Naive B cell (primary cell): ENCODE measurements at places on chromosomes 11 and 22.

DNA sequence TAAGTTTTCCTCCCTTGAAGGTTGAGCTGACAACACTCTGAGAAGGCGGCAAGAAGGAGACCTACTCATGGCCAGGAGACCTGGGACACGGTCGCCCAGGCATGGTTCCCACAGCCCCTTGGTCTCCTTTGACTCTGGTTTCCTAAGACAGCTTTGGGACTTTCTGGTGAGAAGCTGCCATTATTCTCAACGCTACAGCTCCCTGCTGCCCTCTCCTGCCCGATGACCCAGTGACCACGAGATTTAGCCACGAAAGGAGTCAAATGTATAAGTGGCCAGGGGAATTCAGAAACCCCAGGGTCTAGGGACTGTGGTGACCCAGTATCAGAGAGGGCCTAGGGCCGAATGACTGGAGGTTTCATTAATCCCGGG, 699 bp upstream of the SDF2L1 start:
- H3K27ac ChIP-seq, result no peak overlapping the region
- H3K36me3 ChIP-seq, result no peaks in the 10 kb centered on the region
- H3K27me3 ChIP-seq, result no peaks in the 10 kb centered on the region
- peaks cover 30% of the 10 kb centered on the region for H3K4me1 ChIP-seq
- DNase-seq, result no peak

GRCh38 chr11:109088086-109088485, 333.9 kb upstream of the C11orf87 start:
- DNase-seq, result no peak
- no peaks in the 10 kb centered on the region for H3K27me3 ChIP-seq
- H3K4me3 ChIP-seq, result no peak overlapping the region

DNA sequence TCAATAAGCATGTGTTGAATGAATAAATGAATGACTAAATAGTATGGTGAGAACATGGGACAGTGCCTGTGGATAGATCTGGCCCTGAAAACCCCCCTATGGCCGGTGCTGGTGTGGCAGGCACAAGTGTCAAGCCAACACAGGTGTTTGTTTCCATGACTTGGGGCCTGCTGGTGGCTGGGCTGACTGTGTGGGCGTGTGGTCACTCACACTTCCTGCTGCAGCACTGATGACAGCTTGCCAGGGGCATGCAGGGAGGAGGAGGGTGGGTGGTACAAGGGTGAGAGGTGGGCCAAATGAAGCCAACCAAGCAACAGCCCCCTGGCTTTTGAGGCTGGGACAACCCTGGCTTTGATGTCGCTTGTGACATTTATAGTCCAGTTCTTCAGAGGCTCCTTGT, 30.3 kb upstream of the ABCC8 start:
- no peak for DNase-seq
- no peaks in the 10 kb centered on the region for H3K36me3 ChIP-seq
- no peak overlapping the region for H3K4me3 ChIP-seq
- H3K4me1 ChIP-seq, result no peaks in the 10 kb centered on the region
- peaks cover 16% of the 10 kb centered on the region for H3K27me3 ChIP-seq

GRCh38 chr11:120573756-120574354, 62.3 kb downstream of the GRIK4 start:
- no peaks in the 10 kb centered on the region for H3K36me3 ChIP-seq
- peaks cover 3% of the 10 kb centered on the region for H3K4me1 ChIP-seq
- DNase-seq, result no peak
- no peak overlapping the region for H3K4me3 ChIP-seq
- H3K27me3 ChIP-seq, result peaks cover 46% of the 10 kb centered on the region
- no peak overlapping the region for H3K27ac ChIP-seq

- H3K27ac ChIP-seq, result no peak overlapping the region
- no peak overlapping the region for H3K4me3 ChIP-seq
- H3K27me3 ChIP-seq, result no peaks in the 10 kb centered on the region
- no peak for DNase-seq
These were observed 229.8 kb upstream of the KIRREL3 start for GRCh38 chr11:127230392-127230791.

- H3K4me3 ChIP-seq, result no peak overlapping the region
- no peak overlapping the region for H3K27ac ChIP-seq
- no peak for DNase-seq
These were observed 8.1 kb downstream of the TMA7B start for GRCh38 chr22:39967996-39968972.

- H3K4me1 ChIP-seq, result peaks cover 22% of the 10 kb centered on the region
- no peak for DNase-seq
- no peaks in the 10 kb centered on the region for H3K27me3 ChIP-seq
- H3K4me3 ChIP-seq, result no peak overlapping the region
- peak overlapping the region; percentile 71 for H3K27ac ChIP-seq
These were observed 85.6 kb upstream of the EED start for GRCh38 chr11:86158704-86159580.

- H3K36me3 ChIP-seq, result no peaks in the 10 kb centered on the region
- H3K27ac ChIP-seq, result no peak overlapping the region
- H3K4me3 ChIP-seq, result no peak overlapping the region
- DNase-seq, result no peak
- no peaks in the 10 kb centered on the region for H3K4me1 ChIP-seq
These were observed 137.7 kb upstream of the TEAD1 start for GRCh38 chr11:12536566-12536965.

GRCh38 chr22:24554313-24555164, at the start of gene GUCD1:
Gene GUCD1, minus strand, starts transcription at chr22:24555138. Its CDS starts 147 bp downstream, at chr22:24554991.
- DNase-seq, result peak; percentile 22
- peaks cover 83% of the 10 kb centered on the region for H3K4me1 ChIP-seq
- H3K36me3 ChIP-seq, result peaks cover 25% of the 10 kb centered on the region
- no peaks in the 10 kb centered on the region for H3K27me3 ChIP-seq
- peak within 1 kb of the TSS; percentile 99 for H3K4me3 ChIP-seq

GRCh38 chr11:70338594-70338993, 59.7 kb upstream of the CTTN start:
- no peak for DNase-seq
- H3K27me3 ChIP-seq, result no peaks in the 10 kb centered on the region
- no peaks in the 10 kb centered on the region for H3K4me1 ChIP-seq
- no peak overlapping the region for H3K27ac ChIP-seq

DNA sequence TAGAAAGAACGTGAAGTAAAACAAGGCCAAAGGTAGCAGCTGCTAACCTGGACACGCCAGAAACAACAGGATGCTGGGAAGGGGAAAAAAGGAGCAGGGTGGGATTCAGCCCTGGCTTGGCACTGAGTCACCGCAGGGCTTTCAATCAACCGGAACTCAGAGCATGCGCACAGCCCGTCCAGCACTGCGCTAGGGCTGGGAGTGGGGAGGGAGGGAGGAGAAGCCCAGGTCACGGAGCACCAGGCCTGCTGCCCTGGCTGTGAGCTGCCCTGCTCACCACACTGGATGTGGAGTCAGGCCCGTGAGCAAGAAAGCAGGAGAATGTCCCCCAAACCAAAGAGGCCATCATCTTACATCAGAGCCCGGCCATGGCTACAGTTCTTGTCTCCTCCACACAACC, 51.5 kb downstream of the APOL1 start:
- H3K36me3 ChIP-seq, result peaks cover 24% of the 10 kb centered on the region
- H3K27ac ChIP-seq, result no peak overlapping the region
- no peak for DNase-seq

- no peak overlapping the region for H3K27ac ChIP-seq
- no peak overlapping the region for H3K4me3 ChIP-seq
- H3K4me1 ChIP-seq, result peaks cover 4% of the 10 kb centered on the region
- H3K27me3 ChIP-seq, result no peaks in the 10 kb centered on the region
- no peaks in the 10 kb centered on the region for H3K36me3 ChIP-seq
These were observed 252.7 kb downstream of the TMEM135 start for GRCh38 chr11:87290304-87290922.

DNA sequence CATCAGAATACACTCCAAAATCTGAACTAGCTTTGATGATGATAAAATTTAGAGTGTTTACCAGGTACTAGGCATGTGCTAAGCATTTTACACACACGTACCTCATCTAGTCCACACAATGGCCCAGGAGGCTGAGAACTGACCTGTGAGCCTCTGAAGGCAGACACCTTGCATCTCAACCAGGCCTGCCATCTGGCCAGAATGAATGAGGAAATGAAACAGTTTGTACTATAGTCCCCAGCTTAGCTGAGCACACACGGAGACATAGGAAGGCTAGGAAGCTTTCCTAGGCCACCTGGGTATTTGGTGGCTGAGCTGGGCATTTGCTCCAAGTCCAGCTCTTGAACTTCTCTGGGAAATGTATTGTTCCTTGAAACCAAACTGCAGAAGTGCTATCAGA, 6.9 kb upstream of the SHANK3 start:
- no peaks in the 10 kb centered on the region for H3K36me3 ChIP-seq
- no peak overlapping the region for H3K27ac ChIP-seq

- no peak overlapping the region for H3K27ac ChIP-seq
- no peaks in the 10 kb centered on the region for H3K4me1 ChIP-seq
- no peak overlapping the region for H3K4me3 ChIP-seq
- peaks cover 6% of the 10 kb centered on the region for H3K27me3 ChIP-seq
These were observed 71.3 kb downstream of the TP53I11 start for GRCh38 chr11:44879432-44879831.

DNA sequence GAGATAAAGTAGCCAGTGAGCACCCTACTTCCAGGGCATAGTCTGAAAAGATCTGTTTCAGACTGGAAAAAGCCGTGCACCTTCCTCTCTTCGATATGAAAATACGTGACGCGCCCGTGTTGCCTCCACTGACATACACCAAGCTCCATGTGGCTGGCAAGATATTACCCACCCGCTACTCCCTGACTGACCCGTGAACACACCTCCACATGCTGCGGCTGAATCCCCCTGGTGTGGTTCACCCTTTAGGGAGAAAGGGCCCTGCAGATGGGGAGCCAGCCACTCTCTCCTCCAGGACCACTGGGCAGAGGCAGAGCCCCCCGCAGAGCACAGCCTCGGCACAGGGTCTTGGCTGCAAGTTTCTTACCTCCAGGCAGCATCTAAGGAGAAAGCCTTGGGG, 245.0 kb downstream of the BRD1 start:
- no peak overlapping the region for H3K4me3 ChIP-seq
- H3K4me1 ChIP-seq, result no peaks in the 10 kb centered on the region
- H3K27me3 ChIP-seq, result no peaks in the 10 kb centered on the region
- DNase-seq, result no peak

- peak overlapping the region; percentile 63 for H3K27ac ChIP-seq
- peaks cover 17% of the 10 kb centered on the region for H3K4me1 ChIP-seq
- peak; percentile 25 for DNase-seq
- H3K4me3 ChIP-seq, result peak overlapping the region; percentile 80
- peaks cover 46% of the 10 kb centered on the region for H3K27me3 ChIP-seq
These were observed 907 bp upstream of the PHLDA2 start for GRCh38 chr11:2929950-2930703.

GRCh38 chr11:15446929-15447328, 332.2 kb downstream of the INSC start:
- H3K4me3 ChIP-seq, result no peak overlapping the region
- no peak overlapping the region for H3K27ac ChIP-seq
- DNase-seq, result no peak
- no peaks in the 10 kb centered on the region for H3K27me3 ChIP-seq

DNA sequence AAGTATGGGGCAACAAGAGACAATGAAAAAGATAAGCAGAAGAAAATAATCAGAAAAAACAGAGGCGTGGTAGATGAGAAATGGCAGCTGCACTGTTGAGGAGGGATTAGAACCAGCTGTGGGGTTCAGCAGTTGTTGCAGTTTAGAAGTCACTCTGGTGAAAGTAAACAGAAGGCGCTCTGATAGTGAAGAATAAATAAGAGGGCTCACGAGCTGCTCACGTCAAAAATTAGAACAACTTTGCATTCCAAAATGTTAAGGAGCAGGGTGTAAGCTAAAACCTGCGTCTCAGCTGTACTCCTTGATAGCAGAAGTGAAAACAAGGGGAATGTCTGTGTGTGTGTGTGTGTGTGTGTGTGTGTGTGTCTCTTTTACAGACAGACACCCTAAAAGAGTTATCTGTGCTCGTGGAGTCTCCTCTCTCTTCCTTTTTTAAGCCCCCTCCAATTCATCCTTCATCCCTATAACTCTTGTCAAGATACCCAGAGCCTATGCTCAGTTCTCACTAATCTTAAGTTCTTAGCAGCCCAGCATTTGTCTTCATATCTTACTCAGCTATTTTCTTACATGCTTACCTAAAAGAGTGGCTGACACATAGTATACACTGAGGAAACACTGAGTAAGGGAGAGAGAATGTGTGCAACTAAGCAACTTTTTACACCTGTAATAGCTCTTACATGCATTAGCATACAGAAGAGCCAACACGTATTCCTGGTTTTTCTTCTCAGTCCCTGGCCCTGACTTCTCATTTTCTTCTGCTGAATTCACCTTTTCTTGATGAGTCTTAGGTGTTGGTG, 8.9 kb downstream of the TTC17 start:
- peak overlapping the region; percentile 5 for H3K27ac ChIP-seq
- DNase-seq, result peak; percentile 43
- peaks cover 35% of the 10 kb centered on the region for H3K4me1 ChIP-seq

- DNase-seq, result no peak
- H3K4me3 ChIP-seq, result no peak overlapping the region
- H3K36me3 ChIP-seq, result peaks cover 15% of the 10 kb centered on the region
- H3K4me1 ChIP-seq, result peaks cover 40% of the 10 kb centered on the region
- H3K27ac ChIP-seq, result peak overlapping the region; percentile 7
- no peaks in the 10 kb centered on the region for H3K27me3 ChIP-seq
These were observed 40.8 kb upstream of the CYP2D6 start for GRCh38 chr22:42171417-42171816.

DNA sequence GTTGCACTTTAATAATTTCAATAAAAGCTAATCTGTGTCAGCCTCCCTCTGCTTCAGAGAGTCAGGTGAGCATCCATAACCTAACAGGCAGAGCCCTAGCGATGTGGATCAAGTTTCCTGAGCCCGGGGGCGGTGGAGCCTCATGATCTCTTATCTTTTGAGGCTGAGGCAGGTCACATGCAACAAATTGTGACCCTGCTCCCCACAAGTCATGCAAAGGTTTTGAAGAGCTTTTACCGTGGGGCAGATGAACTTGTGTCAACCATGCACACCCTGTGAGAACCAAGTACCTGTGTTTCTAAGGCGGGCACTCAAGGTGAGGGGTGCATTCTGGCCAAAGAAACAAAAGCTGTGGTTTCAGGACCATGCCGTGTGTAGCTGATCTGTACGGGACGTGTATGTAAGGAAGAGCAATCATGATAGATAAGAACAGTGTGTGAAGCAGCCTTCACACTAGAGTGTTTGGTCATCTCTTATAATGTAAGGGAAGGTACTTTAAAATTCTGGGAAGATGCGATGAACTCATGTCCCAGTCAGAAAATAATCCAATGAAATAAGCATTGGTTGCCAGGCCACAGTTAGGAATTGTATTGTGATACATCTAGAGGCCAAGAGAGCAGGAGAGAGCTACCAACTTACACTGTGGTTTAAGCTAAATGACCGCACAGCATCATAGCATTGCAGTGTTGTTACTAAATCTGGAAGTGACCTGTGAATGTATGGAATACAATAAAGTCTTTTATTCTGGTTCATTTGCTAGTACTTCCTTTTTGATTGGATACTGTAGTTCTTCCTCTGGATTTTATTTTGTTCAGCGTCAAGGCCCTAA, 49.8 kb downstream of the DKK3 start:
- no peak for DNase-seq
- H3K27ac ChIP-seq, result peak overlapping the region; percentile 23
- H3K4me3 ChIP-seq, result no peak overlapping the region
- H3K27me3 ChIP-seq, result no peaks in the 10 kb centered on the region

- H3K27ac ChIP-seq, result no peak overlapping the region
- H3K27me3 ChIP-seq, result peaks cover 7% of the 10 kb centered on the region
- no peak overlapping the region for H3K4me3 ChIP-seq
- H3K36me3 ChIP-seq, result no peaks in the 10 kb centered on the region
- no peaks in the 10 kb centered on the region for H3K4me1 ChIP-seq
These were observed 228.2 kb upstream of the BLID start for GRCh38 chr11:122344215-122344614.
